IPS DF 6.9 (cell line): ENCODE measurements at places on chromosomes 3 and 15.

DNA sequence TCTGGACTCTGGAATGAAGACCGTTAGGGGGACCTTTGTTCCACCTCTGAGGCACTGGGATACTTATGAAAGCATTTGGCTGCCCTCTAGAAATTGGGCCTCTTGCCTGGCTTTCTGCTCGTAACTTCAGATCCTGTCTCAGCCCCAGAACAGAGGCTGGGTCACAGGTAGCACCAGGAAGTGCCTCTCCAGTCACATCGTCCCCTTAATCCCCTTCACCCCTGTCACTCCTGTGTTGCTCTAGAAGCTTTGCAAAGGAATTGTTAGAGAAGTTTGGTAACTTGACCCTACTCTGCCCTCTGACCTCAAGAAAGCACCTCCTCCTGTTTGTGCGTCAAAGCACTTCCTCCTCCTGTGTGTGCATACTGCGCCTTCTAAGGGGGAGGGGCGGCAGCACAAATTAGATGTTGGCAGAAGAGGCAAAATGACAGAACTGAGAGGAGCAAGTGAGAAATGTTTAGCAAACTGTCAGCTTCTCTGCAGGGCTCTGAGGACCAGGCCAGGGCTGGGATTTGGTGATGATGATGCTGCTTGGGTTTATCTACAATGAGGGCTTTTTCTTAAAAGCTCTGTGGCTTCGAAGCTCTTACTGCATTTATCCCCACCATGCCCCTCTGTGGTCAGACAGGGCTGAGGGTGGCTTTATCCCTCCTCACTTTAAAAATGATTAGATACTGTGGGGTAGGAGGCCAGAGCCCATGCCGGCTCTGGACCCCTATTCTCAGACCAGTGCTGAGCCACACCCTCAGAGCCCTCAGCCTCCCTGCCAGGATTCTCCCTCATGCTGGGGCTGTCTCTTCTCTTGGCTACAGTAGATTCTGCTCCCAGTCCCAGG, 76.2 kb downstream of the LARS2 start:
- peaks cover 5% of the 10 kb centered on the region; the same call in 1 of the 2 replicates for H3K36me3 ChIP-seq
- H3K4me1 ChIP-seq, result peaks cover 7% of the 10 kb centered on the region
- H3K27ac ChIP-seq, result no peak overlapping the region
- H3K4me3 ChIP-seq, result no peak overlapping the region

DNA sequence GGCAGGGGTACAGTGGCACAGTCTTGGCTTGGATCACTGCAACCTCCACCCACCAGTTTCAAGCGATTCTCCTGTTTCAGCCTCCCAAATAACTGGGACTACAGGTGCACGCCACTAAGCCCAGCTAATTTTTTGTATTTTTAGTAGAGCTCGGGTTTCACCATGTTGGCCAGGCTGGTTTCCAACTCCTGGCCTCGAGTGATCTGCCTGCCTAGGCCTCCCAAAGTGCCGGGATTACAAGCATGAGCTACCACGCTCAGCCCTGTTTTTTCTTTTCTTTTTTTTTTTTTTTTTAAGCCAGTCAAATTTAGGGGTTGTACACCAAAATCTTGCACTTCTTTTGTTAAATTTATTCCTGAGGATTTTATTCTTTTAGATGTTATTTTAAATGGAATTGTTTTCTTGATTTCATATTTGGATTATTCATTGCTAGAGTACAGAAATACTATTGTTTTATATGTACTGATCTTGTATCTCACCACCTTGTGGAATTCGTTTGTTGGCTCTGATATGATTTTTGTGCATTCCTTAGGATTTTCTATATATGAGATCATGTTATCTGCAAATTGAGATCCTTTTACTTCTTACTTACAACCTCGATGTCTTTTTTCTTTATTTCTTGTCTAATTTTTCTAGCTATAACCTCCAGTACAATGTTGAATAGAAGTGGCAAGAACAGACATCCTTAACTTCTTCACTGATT, 65.6 kb downstream of the ZNF609 start:
- no peak for DNase-seq
- 0 out of 2 replicates have a peak, but pooled peaks cover 4% of the 10 kb centered on the region for H3K4me1 ChIP-seq
- no peak overlapping the region for H3K4me3 ChIP-seq
- H3K27ac ChIP-seq, result no peak overlapping the region
- no peaks in the 10 kb centered on the region for H3K36me3 ChIP-seq

GRCh38 chr15:58506064-58506490, 74.3 kb downstream of the LIPC start:
- H3K4me3 ChIP-seq, result no peak overlapping the region
- H3K27ac ChIP-seq, result no peak overlapping the region
- no peaks in the 10 kb centered on the region for H3K4me1 ChIP-seq
- no peak for DNase-seq
- H3K27me3 ChIP-seq, result no peaks in the 10 kb centered on the region

- no peaks in the 10 kb centered on the region for H3K4me1 ChIP-seq
- H3K36me3 ChIP-seq, result no peaks in the 10 kb centered on the region; the same call in 1 of the 2 replicates
Observed at GRCh38 chr15:52382647-52383046, 87.0 kb upstream of the MYO5C start.

DNA sequence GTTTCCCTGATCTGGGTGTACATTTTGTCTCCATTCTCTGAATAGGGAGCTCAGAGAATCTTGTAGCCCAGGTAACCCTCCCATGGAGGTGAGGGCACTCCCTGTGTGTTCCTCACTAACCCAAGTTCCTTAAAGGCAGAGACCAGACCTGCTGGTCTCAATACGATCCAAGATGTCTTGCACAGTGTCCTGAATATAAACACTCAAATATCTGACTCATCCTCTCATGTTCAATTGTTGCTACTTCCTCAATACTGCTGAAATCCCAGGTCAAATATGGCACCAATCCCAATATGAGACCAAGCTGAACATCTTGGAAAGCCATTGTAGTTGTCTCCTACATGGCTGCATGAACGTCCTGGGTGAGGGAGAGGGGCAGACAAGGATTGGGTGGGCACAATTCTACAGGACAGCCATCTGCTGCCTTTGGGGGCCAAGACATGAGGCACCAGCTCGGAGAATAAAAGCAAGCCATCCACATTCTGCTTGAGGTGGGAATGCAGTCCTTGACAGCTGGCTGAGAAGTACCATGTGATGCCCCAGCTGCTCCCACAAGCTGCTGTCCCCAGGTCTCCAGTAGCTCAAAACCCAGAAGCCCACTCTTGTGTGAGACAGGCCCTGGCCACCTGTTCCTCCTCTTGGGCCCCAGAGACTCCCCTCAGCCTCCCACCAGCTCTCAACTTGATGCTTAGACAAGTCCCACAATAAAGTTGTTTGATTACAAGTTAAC, 18.2 kb downstream of the TBC1D2B start:
- H3K4me3 ChIP-seq, result no peak overlapping the region
- H3K27me3 ChIP-seq, result no peaks in the 10 kb centered on the region
- H3K36me3 ChIP-seq, result no peaks in the 10 kb centered on the region
- DNase-seq, result no peak
- peaks cover 2% of the 10 kb centered on the region; the same call in 1 of the 2 replicates for H3K4me1 ChIP-seq

DNA sequence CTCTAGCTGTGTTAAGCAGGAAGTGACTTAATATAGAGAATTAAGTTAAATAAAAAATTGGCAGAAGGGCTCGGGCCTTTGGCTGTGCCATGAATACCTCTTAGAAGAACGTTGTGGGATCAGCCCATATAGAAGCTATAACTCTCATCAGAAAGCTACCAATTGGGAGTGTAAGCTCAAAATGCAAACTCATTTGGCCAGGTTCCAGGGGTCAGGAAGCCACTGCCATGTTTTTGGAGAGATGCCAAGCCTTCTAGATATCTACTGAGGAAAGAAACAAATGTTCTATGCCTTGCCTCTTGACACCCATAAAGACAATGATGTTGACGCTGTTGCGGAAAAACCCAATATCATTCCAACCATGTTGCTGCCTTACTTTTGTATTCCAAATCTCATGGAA, 475.2 kb upstream of the TGFBR2 start:
- no peak overlapping the region for H3K4me3 ChIP-seq
- no peaks in the 10 kb centered on the region for H3K27me3 ChIP-seq
- H3K27ac ChIP-seq, result no peak overlapping the region
- DNase-seq, result no peak
- H3K36me3 ChIP-seq, result no peaks in the 10 kb centered on the region

DNA sequence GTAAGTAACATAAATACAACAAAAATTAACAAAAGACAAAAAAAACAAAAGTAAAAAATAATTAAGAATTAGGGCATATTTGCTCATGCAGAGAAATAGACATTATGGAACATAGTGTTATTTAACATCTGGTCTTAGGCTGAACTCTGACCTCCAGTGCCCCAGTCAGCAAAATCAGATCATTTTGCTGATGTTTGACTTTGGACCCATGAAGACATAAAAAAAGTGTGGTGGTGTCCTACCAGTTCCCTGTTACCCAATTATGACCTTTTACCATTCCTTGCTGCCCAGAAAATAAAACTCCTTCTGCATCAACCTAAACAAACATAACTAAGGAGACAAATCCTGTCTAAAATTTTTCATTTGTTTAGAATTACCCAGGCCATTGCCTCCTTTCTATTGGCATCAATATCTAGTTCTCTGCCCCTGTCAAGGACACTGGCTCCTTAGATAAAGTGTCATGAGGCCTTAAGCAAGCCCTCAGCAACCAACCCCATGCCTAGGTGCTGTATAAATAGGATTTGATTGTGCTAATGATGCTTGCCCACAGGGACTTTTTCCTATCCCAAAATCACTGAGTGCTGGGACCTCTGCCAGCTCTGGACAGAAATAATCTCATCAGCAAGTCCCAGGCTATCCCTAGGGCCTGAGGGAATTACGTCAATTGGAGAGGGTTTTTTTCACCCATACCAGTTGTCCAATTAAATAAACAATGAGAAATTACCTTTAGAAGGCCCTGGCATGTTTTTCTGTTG, 334.5 kb upstream of the UMPS start:
- no peak overlapping the region for H3K27ac ChIP-seq
- H3K27me3 ChIP-seq, result no peaks in the 10 kb centered on the region
- no peak for DNase-seq
- no peaks in the 10 kb centered on the region for H3K36me3 ChIP-seq

DNA sequence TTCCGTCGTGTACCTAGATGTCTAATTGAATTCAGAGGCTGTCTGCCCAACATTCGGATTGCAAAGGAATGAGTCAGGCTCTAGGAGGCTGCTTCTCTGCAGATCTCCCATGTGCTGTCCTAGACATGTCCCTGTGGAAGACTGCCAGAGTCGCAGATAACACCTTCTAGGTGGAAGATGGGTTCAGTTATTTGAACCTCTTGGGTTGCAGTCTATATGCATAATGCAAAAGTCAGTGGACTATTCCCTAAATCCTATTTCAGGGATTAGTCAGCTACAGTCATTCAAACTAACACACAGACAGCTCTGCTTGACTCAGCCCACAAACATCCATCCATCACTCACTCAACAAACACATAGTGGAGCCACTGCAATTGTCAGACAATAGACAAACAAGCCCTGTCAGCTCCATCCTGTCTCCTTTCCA, 300.0 kb upstream of the CTNNB1 start:
- no peaks in the 10 kb centered on the region for H3K27me3 ChIP-seq
- no peaks in the 10 kb centered on the region for H3K36me3 ChIP-seq
- no peak overlapping the region for H3K4me3 ChIP-seq
- no peaks in the 10 kb centered on the region for H3K4me1 ChIP-seq
- no peak overlapping the region for H3K27ac ChIP-seq
- no peak for DNase-seq

GRCh38 chr3:111619833-111620232, 24.7 kb upstream of the ZBED2 start:
- H3K4me3 ChIP-seq, result no peak overlapping the region
- H3K36me3 ChIP-seq, result no peaks in the 10 kb centered on the region
